ENCODE measurements at places on chromosomes 5 and 9.

DNA sequence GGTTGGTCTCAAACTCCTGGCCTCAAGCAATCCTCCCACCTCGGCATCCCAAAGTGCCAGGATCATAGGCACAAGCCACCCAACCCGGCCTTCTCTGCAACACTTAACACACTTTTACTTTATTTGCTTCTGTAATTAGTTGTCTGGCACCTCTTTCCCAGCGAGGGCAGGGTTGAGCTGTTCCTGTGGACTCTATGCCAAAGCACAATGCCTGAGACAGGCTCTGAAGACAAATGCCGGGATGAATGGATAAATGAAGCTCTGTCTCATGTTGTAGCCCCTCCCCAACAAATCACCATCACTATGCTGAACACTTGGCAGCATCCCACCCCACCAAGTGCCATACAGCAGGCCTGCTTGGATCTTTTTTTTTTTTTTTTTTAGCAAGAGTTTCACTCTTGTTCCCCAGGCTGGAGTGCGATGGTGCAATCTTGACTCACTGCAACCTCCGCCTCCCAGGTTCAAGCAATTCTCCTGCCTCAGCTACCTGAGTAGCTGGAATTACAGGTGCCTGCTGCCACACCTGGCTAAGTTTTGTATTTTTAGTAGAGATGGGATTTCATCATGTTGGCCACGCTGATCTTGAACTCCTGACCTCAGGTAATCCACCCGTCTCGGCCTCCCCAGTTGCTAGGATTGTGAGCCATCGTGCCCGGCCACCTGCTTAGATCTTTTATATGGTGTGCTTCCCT lies 21.3 kb downstream of the GPX3 start:
- peak overlapping the region; percentile 88 for H3K27ac ChIP-seq
- peak; percentile 84 for DNase-seq
- peaks cover 59% of the 10 kb centered on the region for H3K4me1 ChIP-seq
- H3K36me3 ChIP-seq = peaks cover 14% of the 10 kb centered on the region
- H3K27me3 ChIP-seq = no peaks in the 10 kb centered on the region
- no peak overlapping the region for H3K4me3 ChIP-seq

DNA sequence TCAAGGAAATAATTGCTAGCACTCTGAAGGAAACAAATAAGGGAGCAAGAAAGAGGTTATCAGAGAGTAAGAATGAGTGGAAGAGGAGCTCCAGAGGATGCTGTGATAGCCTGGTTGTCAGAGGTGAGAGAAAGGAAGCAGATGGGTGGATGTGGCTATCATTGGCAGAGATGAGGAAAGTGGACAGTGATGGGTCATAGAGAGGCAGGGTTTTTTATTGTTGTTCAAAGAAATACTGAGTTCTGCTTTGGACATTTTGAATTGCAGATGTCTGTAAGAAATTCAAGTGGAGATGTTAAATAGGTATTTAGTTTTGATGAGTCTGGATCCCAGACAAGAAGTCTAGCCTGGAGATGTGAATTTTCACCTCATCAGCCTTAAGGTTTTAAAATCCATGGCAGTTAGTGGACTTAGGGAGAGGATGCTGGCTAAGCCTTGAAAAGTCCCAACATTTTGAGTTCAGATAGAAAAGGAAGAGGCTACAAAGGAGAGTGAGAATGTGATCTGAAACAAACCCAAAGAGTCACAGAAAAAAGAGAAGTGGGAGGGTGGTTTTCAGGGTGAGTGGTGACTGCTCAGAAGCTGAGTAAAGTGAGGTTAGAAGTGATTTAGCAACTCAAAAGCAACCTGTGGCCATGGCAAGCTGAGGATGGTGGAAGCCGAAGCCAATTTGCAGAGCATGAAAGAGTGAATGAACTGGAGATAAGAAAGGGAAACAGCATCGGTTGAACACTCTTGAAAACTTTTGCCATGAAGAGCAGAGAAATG lies 50.4 kb downstream of the PPIC start:
- H3K36me3 ChIP-seq = no peaks in the 10 kb centered on the region
- H3K4me3 ChIP-seq = no peak overlapping the region
- H3K27ac ChIP-seq = no peak overlapping the region
- peaks cover 10% of the 10 kb centered on the region for H3K4me1 ChIP-seq
- DNase-seq = no peak
- no peaks in the 10 kb centered on the region for H3K27me3 ChIP-seq

- H3K27ac ChIP-seq = no peak overlapping the region
- no peak overlapping the region for H3K4me3 ChIP-seq
- DNase-seq = no peak
- H3K27me3 ChIP-seq = no peaks in the 10 kb centered on the region
- H3K4me1 ChIP-seq = peaks cover 5% of the 10 kb centered on the region
- H3K36me3 ChIP-seq = no peaks in the 10 kb centered on the region
These were observed 74.4 kb upstream of the ATP10B start for GRCh38 chr5:160926428-160926827.

- peaks cover 5% of the 10 kb centered on the region for H3K4me1 ChIP-seq
- no peaks in the 10 kb centered on the region for H3K27me3 ChIP-seq
- no peak overlapping the region for H3K27ac ChIP-seq
- no peak for DNase-seq
These were observed 12.9 kb upstream of the CAST start for GRCh38 chr5:96649251-96649662.

GRCh38 chr5:149358294-149358651 lies 427 bp downstream of the PCYOX1L start:
- DNase-seq = peak; percentile 56
- no peak overlapping the region for H3K27ac ChIP-seq
- H3K4me1 ChIP-seq = peaks cover 7% of the 10 kb centered on the region
- H3K27me3 ChIP-seq = no peaks in the 10 kb centered on the region

GRCh38 chr5:8829323-8830029 lies 716.4 kb downstream of the SEMA5A start:
- H3K27ac ChIP-seq = no peak overlapping the region
- no peaks in the 10 kb centered on the region for H3K4me1 ChIP-seq
- DNase-seq = no peak
- H3K36me3 ChIP-seq = no peaks in the 10 kb centered on the region
- no peak overlapping the region for H3K4me3 ChIP-seq

- no peak within 1 kb of the TSS for H3K4me3 ChIP-seq
- H3K36me3 ChIP-seq = no peaks in the 10 kb centered on the region
These were observed at the start of gene RNF224 for GRCh38 chr9:137227054-137227852. Gene RNF224, plus strand, starts transcription at chr9:137227502. Its CDS starts 834 bp downstream, at chr9:137228336.

GRCh38 chr5:169374761-169375160 lies 73.8 kb upstream of the SLIT3 start:
- no peaks in the 10 kb centered on the region for H3K27me3 ChIP-seq
- no peaks in the 10 kb centered on the region for H3K4me1 ChIP-seq
- no peak for DNase-seq
- H3K4me3 ChIP-seq = no peak overlapping the region
- H3K27ac ChIP-seq = no peak overlapping the region

- no peaks in the 10 kb centered on the region for H3K36me3 ChIP-seq
- H3K27me3 ChIP-seq = no peaks in the 10 kb centered on the region
- H3K4me1 ChIP-seq = peaks cover 27% of the 10 kb centered on the region
- DNase-seq = no peak
These were observed 97.7 kb downstream of the SYK start for GRCh38 chr9:90899287-90899686.

GRCh38 chr5:172371684-172372083 lies 82.6 kb downstream of the SH3PXD2B start:
- H3K4me1 ChIP-seq = no peaks in the 10 kb centered on the region
- H3K27me3 ChIP-seq = no peaks in the 10 kb centered on the region
- no peaks in the 10 kb centered on the region for H3K36me3 ChIP-seq
- no peak overlapping the region for H3K27ac ChIP-seq
- no peak for DNase-seq
- H3K4me3 ChIP-seq = no peak overlapping the region

GRCh38 chr9:123562844-123563346 lies 206.9 kb downstream of the CRB2 start:
- peak; percentile 79 for DNase-seq
- H3K4me1 ChIP-seq = peaks cover 10% of the 10 kb centered on the region
- no peaks in the 10 kb centered on the region for H3K27me3 ChIP-seq
- peak overlapping the region; percentile 50 for H3K27ac ChIP-seq

- H3K4me3 ChIP-seq = no peak overlapping the region
- H3K27ac ChIP-seq = no peak overlapping the region
- DNase-seq = no peak
- H3K27me3 ChIP-seq = no peaks in the 10 kb centered on the region
These were observed 8.6 kb upstream of the PSAT1 start for GRCh38 chr9:78288214-78288892.

DNA sequence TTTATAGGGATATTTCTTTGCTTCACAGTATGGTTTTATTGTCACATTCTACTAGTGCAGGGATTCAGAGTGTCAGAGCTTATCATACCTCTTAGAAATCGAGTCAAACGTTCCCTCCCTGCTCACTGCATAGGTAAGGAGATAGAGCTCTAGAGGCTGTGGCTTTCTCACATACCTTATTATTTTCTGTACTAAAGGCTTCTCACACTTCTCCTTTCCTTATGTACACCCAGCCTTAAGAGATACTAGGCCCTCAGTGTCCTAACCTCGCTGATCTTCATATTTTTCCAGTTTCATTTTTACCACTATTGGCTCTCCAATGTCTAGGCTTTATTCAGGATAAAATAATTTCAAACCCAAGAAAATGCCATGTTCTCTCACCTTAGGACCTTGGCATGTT lies 297.3 kb upstream of the RIOK2 start:
- H3K4me1 ChIP-seq = no peaks in the 10 kb centered on the region
- H3K36me3 ChIP-seq = no peaks in the 10 kb centered on the region
- H3K27ac ChIP-seq = no peak overlapping the region
- DNase-seq = no peak
- H3K4me3 ChIP-seq = no peak overlapping the region
- no peaks in the 10 kb centered on the region for H3K27me3 ChIP-seq

GRCh38 chr5:176180339-176180738 lies 57.9 kb upstream of the SIMC1 start:
- H3K27me3 ChIP-seq = no peaks in the 10 kb centered on the region
- no peak overlapping the region for H3K4me3 ChIP-seq
- H3K36me3 ChIP-seq = no peaks in the 10 kb centered on the region
- DNase-seq = no peak
- H3K27ac ChIP-seq = no peak overlapping the region

- no peak overlapping the region for H3K27ac ChIP-seq
- no peaks in the 10 kb centered on the region for H3K36me3 ChIP-seq
- no peaks in the 10 kb centered on the region for H3K27me3 ChIP-seq
- H3K4me3 ChIP-seq = no peak overlapping the region
- no peak for DNase-seq
- H3K4me1 ChIP-seq = no peaks in the 10 kb centered on the region
These were observed 526.7 kb upstream of the TYRP1 start for GRCh38 chr9:12166518-12166917.

- DNase-seq = no peak
- H3K27ac ChIP-seq = no peak overlapping the region
- H3K4me3 ChIP-seq = no peak overlapping the region
- no peaks in the 10 kb centered on the region for H3K36me3 ChIP-seq
- no peaks in the 10 kb centered on the region for H3K4me1 ChIP-seq
These were observed 136.1 kb downstream of the MARCHF11 start for GRCh38 chr5:16043349-16043965.

DNA sequence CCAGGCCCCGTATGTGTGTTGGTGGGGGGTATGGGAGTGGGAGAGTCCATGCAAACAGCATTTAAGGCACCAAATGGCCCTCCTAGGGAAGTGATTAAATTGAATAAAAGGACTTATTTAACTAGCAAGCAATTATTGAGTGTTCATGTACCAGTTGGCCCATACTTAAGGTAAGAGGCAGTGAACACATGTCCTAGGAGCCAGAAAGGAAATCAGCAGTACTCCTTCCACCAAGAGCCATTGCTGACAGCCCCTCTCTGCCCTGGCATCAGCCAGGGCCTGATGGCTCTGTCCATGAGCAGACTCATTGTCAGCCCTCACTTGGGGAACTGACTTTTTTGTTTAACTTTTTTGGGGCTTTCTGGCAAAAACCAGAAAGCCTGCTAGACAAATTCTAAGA lies 10.4 kb upstream of the SHROOM1 start:
- H3K4me1 ChIP-seq = no peaks in the 10 kb centered on the region
- no peak for DNase-seq
- H3K27ac ChIP-seq = no peak overlapping the region
- no peak overlapping the region for H3K4me3 ChIP-seq
- no peaks in the 10 kb centered on the region for H3K36me3 ChIP-seq

DNA sequence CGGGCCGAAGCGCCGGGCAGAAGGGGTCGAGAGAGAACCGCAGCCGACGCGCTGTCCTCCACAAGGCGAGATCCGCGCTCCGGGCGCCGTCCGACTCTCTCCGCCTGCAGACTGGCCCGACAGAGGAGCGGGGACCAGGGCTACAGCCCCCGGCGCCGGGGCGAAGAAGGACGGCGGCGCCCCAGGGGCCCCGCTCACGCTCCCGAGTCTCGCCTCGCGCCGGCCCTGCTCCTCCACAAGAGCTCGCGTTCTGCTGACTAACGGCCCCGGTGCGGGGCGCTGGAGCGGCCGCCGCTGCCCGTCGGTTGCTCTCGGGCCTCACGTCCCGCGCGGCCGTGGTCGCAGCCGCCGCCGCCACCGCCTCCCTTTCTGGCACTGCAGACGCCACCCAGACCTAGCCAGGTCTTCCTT lies 338 bp downstream of the ABHD17B start:
- H3K36me3 ChIP-seq = no peaks in the 10 kb centered on the region
- H3K27me3 ChIP-seq = no peaks in the 10 kb centered on the region
- no peak for DNase-seq
- peaks cover 22% of the 10 kb centered on the region for H3K4me1 ChIP-seq
- H3K4me3 ChIP-seq = peak overlapping the region; percentile 82

DNA sequence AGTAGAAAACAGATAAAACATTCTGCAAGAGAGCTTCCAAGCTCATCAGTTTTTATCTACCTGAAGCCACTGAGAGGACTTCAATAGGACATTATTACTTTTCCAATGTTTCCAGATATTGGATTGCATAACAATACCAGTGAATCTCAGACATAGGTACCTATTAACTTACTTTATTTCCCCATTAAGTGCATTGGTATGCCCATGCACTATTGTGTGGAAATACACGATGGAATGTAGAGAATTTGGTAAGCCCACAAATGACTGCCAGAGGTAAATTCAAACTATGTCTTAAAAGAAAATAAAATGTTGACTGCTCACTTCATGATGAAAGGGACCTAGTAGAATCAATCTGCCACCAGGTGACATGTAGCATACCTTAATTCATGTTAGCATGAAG lies 48.1 kb upstream of the PRR16 start:
- H3K4me3 ChIP-seq = no peak overlapping the region
- H3K27me3 ChIP-seq = no peaks in the 10 kb centered on the region
- no peak for DNase-seq
- no peak overlapping the region for H3K27ac ChIP-seq
- no peaks in the 10 kb centered on the region for H3K36me3 ChIP-seq

DNA sequence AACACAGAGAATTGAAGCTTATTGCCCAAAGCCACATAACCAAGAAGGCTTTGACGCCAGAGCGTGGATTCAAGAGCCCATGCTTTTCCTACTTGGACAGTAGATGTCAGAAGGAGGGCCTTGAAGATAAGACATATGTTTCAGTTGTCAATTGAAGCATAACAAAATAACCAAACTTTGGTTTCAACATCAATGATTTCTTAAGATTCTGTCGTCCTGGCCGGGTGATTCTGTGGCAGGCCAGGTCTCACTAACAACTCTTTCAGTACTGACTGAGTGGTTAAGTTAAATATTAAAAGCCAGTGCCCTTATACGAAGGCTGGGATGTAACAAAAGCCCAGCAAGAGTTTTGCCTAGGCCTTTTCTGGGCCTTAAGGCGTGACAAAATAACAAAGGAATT lies 94.0 kb downstream of the RCL1 start:
- H3K36me3 ChIP-seq = no peaks in the 10 kb centered on the region
- H3K27ac ChIP-seq = no peak overlapping the region

GRCh38 chr5:150146235-150146634 lies 9.4 kb downstream of the PDGFRB start:
- H3K36me3 ChIP-seq = no peaks in the 10 kb centered on the region
- H3K27me3 ChIP-seq = no peaks in the 10 kb centered on the region
- H3K27ac ChIP-seq = peak overlapping the region; percentile 46
- no peak overlapping the region for H3K4me3 ChIP-seq

Measured in thyroid gland (tissue), 4 donors.